ENCODE measurements at places on chromosomes 2 and 18.

DNA sequence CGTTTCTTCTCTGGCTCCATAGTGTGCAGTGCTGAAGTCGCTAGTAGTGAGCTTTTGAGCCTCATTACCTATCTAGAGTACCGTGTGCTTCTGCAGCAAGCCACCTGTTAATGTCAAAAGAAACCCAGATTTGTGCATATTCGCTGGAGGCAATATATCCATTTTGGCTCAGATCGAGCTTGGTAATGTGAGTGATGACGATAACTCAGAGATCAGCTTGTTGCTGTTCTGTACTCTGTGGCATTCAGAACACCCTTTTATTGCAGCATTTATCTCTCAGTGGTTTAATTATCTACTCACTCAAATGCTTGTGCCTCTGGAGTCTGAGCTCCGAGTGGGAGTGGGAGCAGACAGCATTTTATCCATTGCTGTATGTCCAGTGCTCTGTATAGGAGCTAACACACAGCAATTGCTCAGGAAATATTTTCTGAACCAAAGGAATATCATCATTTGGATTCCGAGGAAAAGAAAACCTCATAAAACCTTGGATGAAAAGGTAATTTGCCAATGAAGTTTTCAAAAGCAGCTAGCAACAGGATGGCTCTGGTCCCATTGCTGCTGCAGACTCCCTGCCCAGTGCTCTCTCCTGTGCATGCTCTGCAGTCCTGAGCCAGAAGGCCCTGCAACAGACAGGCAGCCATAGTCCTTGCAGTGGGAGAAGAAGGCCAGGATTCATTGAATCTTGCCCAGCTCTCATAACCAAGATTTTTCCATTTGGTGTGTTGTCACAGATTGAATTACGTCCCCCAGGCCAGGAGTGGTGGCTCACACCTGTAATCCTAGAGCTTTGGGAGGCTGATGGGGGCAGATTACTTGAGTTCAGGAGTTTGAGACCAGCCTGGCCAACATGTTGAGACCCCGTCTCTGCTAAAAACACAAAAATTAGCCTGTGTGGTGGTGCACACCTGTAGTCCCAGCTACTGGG lies 183.8 kb downstream of the MYCN start:
- DNase-seq, result no peak

GRCh38 chr2:204470621-204471196 lies 74.6 kb upstream of the PARD3B start:
- DNase-seq, result no peak

GRCh38 chr18:37716106-37716735 lies 150.6 kb upstream of the CELF4 start:
- no peak for DNase-seq

- DNase-seq, result peak; percentile 43
These were observed 59.6 kb downstream of the SP110 start for GRCh38 chr2:230160112-230160660.

- no peak for DNase-seq
These were observed 111.6 kb upstream of the TACR1 start for GRCh38 chr2:75310876-75311275.

GRCh38 chr18:69969491-69969890 lies 21.8 kb upstream of the CD226 start:
- DNase-seq, result no peak

DNA sequence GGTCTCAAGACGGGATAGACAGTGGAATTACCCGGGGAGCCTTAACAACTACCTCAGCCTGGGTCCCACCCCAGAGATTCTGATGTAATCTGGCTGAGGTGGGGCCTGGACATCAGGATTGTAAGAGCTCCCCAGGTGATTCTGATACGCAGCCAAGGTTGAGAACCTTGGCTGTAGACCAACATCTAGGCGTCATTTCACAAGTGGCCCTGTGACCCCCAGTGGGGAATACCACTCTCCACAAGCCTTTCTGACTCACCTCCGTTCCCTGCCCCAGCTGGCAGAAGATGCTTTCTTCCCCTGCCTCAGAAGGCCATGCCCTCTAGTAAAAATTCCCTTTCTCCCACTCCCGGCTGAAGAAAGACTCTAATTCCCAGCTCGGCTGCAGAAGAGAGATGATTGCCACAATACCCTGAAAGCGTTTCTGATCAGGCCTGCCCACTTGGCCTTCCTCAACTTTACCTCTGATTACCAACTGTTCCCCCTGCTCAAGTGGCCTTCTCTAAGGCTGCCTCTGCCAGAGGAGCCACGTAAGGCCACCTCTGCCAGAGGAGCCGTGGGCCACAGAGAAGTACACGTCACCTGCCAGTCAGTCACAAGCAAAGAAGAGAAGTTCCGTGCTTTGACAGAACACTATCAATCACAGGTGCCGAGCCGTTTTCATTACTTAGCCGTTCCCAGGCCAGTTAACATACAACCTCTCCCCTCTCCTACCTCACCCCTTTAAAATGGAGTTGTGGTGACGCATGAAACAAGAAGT lies 116.8 kb upstream of the PKDCC start:
- DNase-seq, result no peak

- no peak for DNase-seq
These were observed 1.1 kb upstream of the SYT4 start for GRCh38 chr18:43278355-43278754.

DNA sequence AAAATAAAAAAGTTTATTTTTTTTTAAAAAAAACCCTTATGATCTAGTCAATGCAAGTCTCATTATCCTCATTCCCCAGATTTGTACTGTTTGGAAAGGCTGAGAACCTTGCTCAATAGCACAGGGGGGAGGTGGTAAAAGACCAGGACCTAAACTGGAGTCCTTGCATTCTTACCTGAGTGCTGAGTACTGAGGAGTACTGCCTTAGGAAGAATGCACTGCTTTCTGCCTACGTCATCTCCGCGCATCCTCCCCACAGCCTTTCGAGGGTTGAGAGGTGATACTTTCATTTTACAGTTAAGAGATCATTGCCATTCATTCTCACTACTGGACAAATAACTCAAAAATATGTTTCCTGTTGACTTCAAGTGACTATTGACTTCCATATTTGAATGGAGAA lies 73.8 kb downstream of the MAP3K20 start:
- peak; percentile 48 for DNase-seq

GRCh38 chr2:109067631-109068125 lies 61.3 kb upstream of the SH3RF3 start:
- no peak for DNase-seq

DNA sequence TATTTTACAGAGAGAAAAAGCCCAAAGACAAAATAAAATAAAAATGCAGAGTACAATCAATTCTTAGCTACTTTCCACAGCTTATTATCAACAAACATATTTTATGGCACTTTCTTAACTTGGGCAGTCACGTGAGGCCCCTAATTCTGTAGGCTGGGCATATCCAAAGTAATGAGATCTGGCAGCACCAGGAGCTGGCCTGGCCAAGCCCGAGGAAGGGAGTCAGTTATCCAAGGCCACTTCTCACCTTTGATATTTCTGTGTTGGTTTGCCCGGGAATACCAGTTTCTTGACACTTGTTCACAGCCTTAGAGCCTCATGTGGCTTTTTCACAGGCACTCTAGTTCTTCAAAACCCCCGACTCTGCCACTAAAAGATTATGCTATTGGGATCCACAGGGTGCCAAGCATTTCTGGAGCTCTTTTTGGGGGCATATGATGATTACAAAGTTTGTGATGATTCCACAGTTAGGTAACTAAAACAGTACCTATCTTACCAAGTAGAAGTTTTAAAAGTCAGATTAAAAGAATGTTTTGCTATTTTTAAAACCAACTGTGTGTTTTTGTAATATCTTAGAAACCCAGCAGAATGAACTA lies 90.4 kb downstream of the MEP1B start:
- no peak for DNase-seq

DNA sequence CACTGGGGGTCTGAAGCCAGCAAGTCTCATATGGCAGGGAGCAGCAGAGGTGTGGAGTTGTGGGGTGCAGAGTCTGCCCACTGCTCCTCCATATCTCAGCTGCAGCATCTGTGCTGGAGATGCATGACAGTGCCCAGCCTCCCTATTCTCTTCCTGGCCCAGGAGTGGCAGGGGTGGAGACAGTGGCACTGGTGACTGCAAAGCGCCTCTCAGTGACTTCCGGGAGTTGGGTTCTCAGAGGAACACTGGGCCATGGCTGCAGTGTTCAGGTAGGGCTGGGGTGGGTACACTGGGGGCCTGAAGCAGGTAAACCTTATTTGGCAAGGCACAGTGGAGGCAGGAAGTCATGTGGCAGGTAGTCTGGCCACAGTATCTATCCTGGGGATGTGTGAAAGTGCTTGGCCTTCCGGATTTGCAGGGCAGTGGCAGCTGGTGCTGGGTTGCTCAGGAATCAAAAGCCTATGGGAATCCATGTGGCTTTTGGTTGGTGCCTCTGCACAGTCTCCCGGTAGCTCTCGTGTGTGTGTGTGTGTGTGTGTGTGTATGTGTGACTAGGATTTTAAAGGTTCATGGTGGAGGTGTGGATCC lies 60.3 kb upstream of the THUMPD2 start:
- no peak for DNase-seq
